Small intestine (tissue), 16 donors: ENCODE measurements at places on chromosomes 2 and 18.

DNA sequence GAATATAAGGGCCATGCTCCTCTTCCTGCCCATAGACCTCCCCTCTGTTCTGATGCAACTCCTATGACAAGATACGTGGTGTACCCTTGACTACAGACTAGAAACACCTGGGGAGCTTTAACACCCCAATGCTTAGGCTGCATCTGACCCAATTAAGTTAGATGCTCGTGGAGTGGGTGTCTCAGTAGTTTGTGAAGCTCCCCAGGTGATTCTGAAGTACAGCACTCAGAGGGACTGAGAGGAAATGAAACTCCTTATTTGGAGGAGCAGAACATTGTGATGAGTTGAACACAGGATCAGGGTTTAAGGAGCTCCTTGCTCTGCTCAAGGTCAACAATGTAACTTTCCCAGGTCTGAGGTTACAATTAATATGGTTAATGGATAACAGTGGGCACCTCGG is 80.3 kb upstream of the TTC39C start:
- peak; percentile 55 for DNase-seq

- no peak for DNase-seq
These were observed 21.3 kb downstream of the LPIN1 start for GRCh38 chr2:11767779-11768178.

DNA sequence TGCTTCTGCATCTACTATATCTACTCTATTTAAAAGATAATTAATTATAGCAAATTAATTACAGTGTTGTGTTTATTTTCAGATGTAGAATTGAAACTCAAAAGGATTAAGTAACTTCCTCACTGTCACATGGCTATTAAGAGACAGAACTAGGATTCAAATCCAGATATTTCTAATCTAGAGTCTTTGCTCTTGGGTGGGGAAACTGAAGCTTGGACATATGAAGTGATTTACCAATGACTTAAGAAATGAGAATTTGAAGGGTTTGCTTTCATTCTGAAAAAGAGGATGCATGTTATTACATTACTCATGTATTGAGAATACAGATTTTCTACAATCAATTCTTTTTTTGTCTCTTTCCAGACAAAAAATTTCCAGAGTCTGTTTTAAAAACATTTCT is 191.5 kb upstream of the SMAD7 start:
- no peak for DNase-seq

DNA sequence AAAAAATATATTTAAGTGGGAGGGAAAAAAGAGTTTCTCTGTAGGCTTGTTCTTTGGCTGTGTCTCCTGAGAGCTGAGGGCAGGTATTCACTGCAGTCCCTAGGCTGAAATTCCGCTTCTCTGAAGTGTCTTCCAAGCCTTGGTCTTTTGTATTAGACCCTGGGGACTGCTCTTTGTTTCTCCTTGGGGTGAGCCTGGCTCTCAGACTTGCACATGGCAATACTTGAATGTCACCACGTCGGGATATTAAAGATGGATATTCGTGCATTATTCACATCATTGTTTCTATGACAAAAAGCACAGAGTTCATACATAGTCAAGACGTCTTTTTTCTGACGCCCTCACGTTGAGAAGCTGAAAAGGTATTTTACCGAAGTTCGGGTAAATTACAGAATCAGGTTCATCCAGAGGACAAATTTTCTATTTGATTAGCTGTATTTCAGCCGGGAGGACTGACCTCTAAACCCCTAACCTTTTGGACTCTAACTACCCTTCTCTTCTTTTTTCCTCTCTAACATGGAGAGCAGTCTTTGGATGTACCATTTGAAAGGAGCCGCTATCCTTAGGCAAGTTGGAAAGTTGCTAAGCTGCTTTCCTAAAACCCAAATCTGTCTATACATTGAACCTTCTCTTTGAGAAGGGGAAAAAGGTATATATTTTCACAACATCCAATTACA is 2.4 kb upstream of the HOXD3 start:
- DNase-seq = no peak

DNA sequence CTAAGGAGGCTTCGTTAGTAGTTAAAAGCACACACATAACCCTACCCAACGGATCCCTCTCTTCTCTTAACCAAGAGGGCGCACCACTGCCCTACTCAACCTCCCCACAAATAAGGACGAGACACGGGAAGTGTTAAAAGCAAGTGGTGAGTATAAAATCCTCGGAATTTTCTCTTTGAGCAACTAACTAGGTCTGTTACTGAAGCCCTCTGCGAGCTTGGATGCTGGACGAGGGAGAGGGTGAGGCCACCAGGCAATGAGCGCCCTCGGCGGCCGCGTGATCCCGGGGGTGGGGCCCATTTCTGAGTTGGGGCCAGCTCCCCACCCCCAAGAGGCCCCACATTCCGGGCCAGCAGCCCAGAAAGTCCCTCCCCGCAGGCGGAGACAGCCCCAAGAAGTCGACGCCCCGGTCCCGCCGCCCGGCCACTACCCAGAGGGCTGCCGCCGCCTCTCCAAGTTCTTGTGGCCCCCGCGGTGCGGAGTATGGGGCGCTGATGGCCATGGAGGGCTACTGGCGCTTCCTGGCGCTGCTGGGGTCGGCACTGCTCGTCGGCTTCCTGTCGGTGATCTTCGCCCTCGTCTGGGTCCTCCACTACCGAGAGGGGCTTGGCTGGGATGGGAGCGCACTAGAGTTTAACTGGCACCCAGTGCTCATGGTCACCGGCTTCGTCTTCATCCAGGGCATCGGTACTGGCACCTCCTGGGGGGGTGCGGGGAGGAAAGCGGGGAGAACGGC is at the start of gene CYBRD1:
CYBRD1 (plus strand) TSS at position 423 of the 736 bp plus-strand sequence; CDS start at position 495, 72 bp downstream.
- peak; percentile 55 for DNase-seq

DNA sequence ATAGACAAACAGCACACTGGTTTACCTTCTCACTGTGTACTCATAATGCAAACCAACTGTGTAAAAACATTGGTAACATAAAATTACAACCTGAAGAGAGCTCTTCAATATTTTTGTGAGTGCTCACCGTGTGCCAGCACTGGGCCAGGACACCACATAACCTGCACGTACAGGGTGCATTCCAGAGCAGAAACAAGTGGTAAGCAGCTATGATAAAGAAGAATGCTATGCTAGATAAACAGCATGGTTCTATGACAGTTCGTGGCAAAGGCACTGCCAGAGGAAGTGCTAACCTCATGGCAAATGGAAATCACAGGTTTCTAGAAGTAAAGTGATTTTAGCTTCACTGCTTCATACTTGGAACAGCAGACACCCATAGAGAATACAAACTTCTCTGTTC is 343.5 kb downstream of the MTX2 start:
- DNase-seq = no peak

DNA sequence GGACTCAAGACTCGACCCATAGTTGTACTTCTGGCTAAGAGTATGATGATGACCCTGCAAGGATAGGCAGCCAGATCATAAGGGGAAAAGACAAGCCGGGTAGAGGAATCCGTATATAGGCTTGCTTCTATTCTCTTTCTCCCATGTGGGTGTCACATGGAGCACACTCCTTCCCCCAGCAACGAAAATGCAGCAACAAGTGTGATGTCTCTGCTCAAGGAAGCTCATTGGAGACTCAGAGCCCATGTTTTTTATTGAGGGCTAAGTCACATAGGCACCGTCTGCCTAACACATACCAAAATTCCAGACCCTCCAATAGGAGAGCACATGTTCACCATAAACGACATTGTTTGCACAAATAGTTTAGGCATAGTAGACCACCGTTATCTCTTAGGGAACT is 6.3 kb downstream of the ZNF2 start:
- no peak for DNase-seq

DNA sequence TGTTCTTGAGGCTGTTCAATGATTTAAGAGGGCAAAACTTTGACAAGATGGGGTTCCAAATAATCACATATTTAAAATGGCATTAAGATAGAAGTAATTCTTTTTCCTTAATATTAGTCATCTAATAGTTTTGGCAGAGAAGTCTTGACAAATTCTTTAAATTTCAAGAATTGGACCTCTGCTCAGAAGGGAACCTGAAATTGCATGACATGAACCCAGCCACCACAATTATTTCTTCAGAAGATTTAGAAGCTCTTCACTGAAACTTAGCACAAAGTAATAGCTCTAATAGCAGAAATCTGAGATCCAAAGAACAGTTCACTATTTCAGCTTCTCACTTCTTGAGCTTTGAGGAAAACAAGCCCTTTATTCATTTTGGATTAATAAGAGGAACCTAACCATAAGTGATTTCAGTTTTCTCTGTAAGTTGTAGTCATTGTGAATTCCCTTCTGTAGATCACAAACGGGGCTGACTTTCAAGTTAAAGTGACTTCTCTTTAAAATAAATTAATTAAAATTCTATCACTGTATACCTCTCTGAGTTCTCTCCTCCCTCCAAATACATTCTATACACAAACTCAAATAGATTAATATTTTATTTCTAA is 100.6 kb upstream of the ITGA4 start:
- no peak for DNase-seq

GRCh38 chr2:46188041-46188716 is 109.0 kb upstream of the EPAS1 start:
- DNase-seq = no peak

DNA sequence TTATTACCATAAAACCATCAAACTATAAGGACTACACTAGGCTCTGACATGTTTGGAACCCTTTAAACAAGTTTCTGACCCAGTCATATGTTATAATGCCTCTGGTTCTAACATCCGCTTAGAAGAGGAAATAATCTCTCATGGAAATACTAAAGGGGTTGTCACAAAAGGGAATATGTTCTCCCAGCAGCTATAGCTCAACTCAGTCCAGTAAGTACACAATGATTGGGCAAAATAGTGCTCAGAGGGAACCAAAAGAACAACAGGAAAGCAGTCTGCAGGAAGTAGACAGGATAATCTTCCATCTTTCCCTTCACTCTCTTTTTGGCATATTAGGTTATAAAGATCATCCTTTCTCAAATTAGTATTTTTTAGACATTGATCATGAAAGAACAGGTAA is 4.3 kb downstream of the SRBD1 start:
- no peak for DNase-seq

GRCh38 chr18:36412778-36413177 is 115.3 kb downstream of the FHOD3 start:
- DNase-seq = no peak

GRCh38 chr18:27564066-27564465 is 379.0 kb upstream of the CHST9 start:
- DNase-seq = no peak

GRCh38 chr2:28268386-28268785 is 124.3 kb upstream of the FOSL2 start:
- peak; percentile 69 for DNase-seq

GRCh38 chr2:172047566-172048507 is 37.5 kb upstream of the DLX1 start:
- DNase-seq = no peak

GRCh38 chr2:28567061-28567471 is 71.2 kb downstream of the PLB1 start:
- DNase-seq = no peak

- no peak for DNase-seq
These were observed 87.9 kb downstream of the BCL2L11 start for GRCh38 chr2:111208639-111209038.

- DNase-seq = no peak
These were observed 233.6 kb upstream of the RASGRP3 start for GRCh38 chr2:33242845-33243244.

- DNase-seq = peak; percentile 81
These were observed 33.8 kb upstream of the CYP1B1 start for GRCh38 chr2:38109732-38110181.
